ENCODE measurements at places on chromosomes 3 and 15.

GRCh38 chr3:143331350-143331749 lies 211.8 kb downstream of the CHST2 start:
- DNase-seq = no peak

GRCh38 chr3:67876261-67876660 lies 221.8 kb upstream of the SUCLG2 start:
- DNase-seq = no peak

GRCh38 chr3:21783839-21784238 lies 32.8 kb upstream of the ZNF385D start:
- no peak for DNase-seq

DNA sequence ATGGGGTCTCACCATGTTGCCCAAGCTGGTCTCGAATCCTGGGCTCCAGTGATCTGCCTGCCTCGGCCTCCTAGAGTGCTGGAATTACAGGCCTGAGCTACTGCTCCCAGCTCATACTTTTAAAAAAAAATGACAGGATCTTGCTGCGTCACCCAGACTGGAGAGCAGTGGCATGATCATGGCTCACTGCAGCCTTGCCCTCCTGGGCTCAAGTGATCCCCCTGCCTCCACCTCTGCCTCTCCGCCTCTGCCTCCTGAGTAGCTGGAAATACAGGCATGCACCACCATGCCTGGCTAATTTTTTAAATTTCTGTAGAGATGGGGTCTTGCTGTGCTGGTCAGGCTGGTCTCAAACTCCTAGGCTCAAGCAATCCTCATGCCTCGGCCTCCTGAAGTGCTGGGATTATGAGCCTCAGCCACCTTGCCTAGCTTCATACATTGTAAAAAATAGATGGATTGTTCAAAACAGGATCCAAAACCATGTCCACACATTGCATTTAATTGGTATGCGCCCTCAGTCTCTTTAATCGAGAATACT lies 8.9 kb downstream of the PHLDB2 start:
- no peak for DNase-seq

DNA sequence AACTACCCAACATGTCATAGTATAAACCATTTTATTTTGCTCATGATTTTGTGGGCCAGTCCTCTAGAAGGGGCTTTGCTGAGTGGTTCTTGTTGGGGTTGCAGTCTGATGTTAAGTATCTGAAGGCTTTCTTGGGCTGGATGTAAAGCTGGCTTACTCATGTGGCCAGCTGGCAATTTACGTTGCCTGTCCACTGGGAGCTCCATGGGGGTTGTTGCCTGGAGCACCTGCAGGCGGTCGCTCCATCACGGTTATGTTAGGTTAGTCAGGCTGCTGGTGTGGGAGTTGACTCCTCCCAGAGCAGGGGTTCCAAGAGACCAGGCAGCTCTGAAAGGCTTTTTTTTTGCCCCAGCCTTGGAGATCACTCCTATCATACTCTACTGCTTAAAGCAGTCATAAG lies 98.1 kb downstream of the NR1D2 start:
- DNase-seq = no peak
